ENCODE measurements at places on chromosomes 1 and 21. TPM values are rescaled to one million over a fixed set of nuclear protein-coding genes. Genes with fewer than 3 reads are reported as not detected.

- DNase-seq: no peak
Observed at GRCh38 chr1:62905872-62906271, 121.9 kb downstream of the ATG4C start.

DNA sequence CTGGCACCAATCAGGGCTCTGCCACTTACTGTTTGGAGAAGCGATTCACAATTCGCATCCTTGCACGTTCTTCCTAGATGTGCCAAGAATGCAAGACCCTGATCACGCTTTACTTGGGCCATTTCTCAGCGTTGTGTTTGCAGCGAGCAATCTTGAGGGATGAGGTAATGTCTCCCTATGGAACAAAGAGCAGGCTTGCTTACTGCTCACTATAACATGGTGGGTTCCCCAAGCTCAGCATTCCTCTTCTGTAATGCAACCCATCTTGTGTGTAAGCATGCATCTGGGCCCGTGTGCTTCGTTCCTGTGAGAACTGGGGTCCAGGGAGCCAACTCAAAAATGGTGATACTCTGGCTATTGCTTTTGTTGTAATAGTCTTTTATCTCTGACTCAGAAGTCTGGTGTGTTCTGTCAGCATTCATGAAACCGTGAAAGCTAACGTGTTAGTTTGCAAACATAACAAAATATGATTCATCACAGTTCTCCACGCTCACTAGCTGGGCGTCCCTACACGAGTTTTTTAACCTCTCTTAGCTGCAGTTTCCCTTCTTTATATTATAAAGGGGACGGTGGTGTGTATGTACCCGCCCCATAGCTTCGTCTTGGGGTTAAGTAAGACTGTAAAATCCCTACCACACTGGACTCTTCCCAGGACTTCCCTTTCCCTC is 33.3 kb downstream of the DNTTIP2 start:
- DNase-seq: peak; percentile 67

- no peak for DNase-seq
Observed at GRCh38 chr1:203645996-203646395, 19.4 kb downstream of the ATP2B4 start.

DNA sequence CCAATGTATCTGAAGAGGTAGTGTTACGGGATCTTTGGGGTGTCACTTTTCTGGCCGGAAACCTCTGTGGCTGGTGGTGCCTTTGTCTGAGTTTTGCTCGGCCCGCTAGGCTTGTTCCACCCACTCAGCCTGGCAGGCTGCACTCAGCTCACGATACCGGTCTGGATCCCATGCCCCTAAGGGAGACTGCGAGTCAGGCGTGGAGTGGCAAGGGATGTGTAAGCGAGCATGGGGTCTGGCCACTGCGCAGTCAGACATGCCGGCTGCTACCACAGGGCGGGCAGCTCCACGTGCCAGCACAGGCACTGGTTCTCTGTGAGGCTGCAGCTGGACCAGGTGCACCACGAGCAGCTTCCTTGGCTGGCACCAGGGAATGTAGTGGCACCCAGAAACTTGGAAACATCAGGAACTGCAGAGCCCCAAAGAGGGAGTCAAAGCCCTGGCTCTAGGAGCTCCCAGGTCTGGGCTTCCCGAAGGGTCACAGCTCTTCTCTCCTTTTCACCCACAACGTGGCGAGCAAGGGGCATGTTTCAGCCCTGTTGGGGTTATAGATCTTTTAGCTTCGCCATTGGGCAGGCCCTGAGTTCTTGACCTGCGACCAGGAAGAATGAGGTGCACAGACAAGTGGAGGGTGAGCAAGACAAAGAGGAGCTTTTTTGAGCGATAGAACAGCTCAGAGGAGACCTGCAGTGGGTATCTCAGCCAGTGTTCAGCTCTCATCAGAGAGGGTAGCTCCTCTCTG is 23.8 kb upstream of the LRRC8C start:
- no peak for DNase-seq

DNA sequence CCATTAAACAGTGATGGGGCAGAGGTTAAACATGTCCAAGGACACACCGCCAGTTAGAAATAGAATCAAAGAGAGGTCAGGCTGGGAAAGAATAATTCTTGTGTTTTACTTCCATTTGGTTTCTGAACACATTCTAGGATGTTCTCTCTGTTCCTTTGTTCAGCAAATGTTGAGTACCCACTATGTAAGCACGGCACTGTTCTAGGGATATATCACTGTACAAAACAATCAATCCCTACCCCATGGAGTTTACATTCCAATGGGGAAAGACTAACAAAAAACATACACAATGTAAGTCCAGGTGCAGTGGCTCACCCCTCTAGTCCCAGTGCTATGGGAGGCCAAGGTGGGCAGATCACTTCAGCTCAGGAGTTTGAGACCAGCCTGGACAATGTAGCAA is 6.2 kb downstream of the MYOCOS start:
- no peak for DNase-seq

- DNase-seq: peak; percentile 10
Observed at GRCh38 chr1:101238031-101238628, 1.3 kb downstream of the S1PR1 start.

- no peak for DNase-seq
Observed at GRCh38 chr1:88890791-88891317, 513 bp downstream of the GTF2B start.

GRCh38 chr1:28984311-28984684 is 69.9 kb downstream of the EPB41 start:
- no peak for DNase-seq

- DNase-seq: no peak
Observed at GRCh38 chr21:25964015-25964414, 206.6 kb downstream of the APP start.

The ITLN1 gene
- not detected for total RNA-seq

The KCNH1 gene
- total RNA-seq: 0.97 TPM

The ABCG1 gene
- 9.0 TPM for total RNA-seq

The KPRP gene
- not detected for total RNA-seq
